ENCODE measurements at places on chromosomes 5 and 9.

DNA sequence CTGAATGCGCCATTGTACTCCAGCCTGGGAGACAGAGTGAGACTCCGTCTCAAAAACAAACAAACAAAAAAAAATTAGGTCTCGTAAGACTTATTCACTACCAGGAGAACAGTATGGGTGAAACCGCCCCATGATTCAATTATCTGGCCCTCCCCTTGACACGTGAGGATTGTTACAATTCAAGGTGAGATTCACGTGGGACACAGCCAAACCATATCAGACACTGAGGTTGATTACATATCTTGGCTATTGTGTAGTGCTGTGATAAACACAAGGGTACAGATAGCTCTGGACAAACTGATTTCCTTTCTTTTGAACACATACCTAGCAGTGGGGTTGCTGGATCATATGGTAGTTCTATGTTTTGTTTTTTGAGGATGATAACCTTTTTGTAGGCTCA is 42.4 kb upstream of the PWWP2A start:
- no peak for DNase-seq

DNA sequence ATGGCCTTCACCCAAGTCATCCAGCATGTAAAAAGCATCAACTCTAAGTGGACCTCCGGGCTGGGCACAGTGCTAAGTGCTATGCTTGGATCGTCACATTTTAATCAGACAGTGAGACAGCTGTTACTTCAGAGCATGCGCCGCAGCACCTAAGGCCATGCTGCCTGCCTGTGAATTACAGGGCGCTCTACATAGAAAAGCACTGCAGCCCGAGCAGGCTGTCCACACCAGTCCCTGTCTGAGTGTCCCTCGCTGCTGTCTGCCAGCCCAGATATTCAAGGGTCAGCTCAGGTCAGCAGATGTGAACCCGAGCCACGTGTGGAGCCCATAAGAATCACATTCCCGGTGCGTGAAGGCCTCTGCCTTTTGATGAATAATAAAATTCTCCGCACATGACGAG is 37.1 kb downstream of the AK8 start:
- DNase-seq: no peak

GRCh38 chr9:123344192-123344949 is 11.6 kb upstream of the CRB2 start:
- DNase-seq: no peak

DNA sequence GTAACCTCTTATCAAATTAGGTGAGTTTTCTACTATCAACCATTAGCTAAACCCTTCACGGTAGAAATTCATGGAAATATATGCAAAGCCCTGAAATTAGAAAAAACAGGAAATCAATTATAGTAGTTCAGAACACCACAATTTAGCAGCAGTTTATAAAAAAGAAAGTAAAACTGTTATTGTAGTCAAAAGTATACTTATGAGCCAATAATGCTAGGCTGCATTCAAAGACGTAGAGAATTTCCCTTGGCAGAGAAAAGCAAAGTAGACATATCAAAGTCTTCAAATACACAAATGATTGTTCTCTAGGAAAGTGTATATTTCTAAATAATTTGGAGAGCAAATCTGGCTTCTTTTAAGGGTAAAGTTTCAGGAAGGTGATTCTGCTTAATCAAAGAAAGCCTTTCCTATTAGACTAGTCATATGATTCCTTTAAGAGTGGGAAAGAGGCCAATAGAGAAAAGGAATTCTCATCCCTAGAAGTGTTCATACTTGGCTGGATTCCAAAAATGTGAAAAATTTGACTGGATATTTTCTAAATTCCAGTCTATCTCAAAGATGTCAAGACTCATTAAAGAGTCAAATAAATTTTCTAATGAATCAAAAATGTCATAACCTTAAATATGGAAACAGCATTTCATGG is 185.5 kb downstream of the SMC2 start:
- peak; percentile 76 for DNase-seq

DNA sequence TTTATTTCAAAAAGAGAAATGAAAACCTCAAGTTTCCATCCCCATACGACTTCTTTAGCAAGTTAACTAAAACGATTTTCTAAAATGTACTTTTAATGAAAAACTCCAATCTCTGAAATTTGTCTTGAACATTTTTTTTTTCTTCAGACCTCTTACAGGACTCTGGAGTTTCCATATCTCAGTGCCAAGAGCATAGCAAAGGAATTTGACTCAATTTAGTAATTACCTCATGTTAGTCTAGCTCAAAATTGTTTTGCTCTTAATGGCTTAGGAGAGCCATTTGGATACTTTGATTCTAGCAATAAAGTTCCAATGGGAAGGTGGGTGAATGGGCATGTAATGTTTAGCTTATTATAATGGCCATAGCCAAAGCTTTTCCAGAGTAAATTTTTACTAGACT is 26.0 kb upstream of the SPATA31D4 start:
- no peak for DNase-seq

DNA sequence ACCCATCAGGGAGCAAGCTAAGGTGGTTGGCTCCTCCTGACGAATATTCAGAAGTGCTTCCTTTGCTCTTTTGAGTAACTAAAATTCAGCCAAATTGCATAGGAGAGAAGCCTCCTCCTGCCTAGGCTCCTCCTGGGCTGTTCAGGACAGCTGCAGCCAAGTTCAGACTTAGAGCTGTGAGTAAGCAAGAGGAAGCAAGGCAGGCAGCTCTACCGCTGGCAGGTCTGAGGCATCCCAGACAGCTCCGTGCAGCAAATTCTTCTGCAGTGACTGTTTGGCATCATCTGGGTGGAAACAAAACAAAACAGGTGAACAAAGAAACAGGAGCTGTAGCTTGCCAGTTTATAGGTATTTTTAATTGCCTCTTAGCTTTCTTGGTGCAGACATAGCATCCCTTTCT is 421.0 kb downstream of the GADD45G start:
- no peak for DNase-seq

- no peak for DNase-seq
Observed at GRCh38 chr9:94478755-94479730, 75.8 kb upstream of the PCAT7 start.

- DNase-seq: peak; percentile 15
Observed at GRCh38 chr9:90333226-90333625, 309.4 kb downstream of the DIRAS2 start.

GRCh38 chr5:10457682-10458574 is 16.2 kb downstream of the ROPN1L start:
- DNase-seq: peak; percentile 29

- no peak for DNase-seq
Observed at GRCh38 chr9:127360250-127360649, 36.7 kb upstream of the SLC2A8 start.
